Neuronal stem cell (in vitro differentiated cells): ENCODE measurements at places on chromosomes 2 and 18.

DNA sequence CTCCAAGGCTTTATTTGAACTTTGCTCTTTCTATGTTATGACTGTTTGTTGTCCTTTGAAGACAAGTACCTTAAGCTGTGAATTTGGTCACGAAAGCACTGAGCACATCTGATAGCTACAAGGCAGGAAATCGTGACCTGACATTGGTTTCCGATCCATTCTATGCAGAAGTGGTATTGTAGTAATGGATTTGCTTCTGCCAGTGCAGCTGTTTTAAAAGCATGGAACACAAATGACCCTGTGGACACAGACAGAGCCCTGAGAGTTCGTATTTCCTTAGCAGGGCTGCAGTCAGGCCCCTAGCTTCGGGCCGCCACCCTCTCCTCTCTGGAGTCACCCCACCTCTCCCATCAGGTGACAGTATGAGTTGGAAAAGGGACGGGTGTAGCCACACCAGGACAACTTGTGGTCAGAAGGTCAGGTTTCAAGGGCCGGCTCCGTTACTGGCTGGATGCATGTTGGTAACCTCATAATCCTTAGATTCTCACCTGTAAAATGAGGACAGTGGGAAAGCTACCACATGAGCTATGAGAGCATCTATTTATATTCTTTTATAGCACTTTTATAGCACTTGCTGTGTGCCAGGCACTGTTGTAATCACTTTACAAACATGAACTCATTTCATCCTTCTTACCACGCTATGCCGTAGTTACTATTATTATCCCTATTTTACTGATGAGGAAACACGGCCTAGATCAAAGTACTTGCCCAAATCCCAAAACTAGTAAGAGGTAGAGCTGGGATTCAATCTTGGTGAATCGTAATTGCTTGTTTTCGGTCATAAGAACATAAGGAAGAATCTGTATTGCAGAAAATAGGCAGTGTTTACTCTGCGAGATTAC lies 70.2 kb downstream of the SPATS2L start:
- no peak for DNase-seq

DNA sequence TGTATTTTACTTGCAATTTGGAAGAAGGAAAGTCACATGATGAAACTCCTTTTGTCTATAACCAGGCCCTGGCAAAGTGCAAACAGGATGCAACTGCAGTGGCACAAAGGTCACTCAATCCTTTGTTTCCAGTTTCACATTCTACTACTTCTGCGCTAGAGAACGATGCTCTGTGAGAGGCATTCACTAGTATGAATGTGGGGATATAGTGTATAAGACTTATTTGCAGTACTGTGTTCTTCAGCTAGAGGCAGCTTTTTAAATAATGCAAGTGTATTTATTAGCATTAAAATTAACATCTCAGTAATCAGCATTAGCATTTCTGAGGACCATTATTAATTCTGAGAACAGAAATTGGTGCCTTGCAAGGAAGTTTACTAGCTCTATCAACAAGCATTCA lies 68.9 kb downstream of the PRPF40A start:
- DNase-seq, result no peak

DNA sequence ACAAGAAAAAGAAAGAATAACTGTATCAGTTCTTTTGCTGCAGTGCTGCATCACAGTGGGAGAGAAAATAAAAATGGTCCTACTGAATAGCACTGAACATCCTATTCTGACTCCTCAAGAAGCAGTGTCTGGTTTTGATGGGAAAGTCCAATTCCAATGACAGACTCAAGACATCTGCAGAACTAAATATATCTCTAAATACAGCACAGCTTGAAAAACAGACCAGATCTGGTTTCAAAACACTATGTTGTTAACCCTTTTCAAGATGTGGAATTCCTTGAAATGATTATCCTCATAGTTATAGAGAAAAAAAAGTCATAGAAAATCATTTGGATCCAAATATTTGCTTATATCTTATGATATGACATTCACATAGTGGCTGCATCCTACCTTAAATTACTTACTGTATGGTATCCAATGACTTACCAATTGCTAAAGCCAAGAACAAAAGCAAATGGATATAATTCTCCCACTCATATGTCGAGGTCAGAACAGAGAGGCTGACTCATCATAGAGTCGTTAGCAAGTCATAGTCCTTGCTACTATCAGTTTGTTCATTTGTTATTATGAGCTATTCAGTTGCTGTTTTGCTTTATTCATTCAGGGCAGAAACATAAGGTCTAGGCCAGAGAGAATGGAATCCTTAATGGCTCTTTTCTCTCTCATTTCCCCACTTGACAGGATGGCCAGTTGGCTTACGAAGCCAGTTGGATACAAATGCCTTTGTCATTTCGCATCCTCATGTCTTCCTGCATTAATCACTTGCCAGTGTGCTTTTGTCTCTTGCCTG lies 62.5 kb upstream of the ACVR2A start:
- DNase-seq, result no peak

GRCh38 chr2:60679036-60679780 lies 76.9 kb upstream of the PAPOLG start:
- DNase-seq, result no peak

- no peak for DNase-seq
These were observed 76.1 kb downstream of the MBP start for GRCh38 chr18:77056344-77057005.

- DNase-seq, result no peak
These were observed 5.4 kb upstream of the MRPS9 start for GRCh38 chr2:105032476-105032875.

GRCh38 chr2:67108231-67108630 lies 288.9 kb upstream of the ETAA1 start:
- no peak for DNase-seq

DNA sequence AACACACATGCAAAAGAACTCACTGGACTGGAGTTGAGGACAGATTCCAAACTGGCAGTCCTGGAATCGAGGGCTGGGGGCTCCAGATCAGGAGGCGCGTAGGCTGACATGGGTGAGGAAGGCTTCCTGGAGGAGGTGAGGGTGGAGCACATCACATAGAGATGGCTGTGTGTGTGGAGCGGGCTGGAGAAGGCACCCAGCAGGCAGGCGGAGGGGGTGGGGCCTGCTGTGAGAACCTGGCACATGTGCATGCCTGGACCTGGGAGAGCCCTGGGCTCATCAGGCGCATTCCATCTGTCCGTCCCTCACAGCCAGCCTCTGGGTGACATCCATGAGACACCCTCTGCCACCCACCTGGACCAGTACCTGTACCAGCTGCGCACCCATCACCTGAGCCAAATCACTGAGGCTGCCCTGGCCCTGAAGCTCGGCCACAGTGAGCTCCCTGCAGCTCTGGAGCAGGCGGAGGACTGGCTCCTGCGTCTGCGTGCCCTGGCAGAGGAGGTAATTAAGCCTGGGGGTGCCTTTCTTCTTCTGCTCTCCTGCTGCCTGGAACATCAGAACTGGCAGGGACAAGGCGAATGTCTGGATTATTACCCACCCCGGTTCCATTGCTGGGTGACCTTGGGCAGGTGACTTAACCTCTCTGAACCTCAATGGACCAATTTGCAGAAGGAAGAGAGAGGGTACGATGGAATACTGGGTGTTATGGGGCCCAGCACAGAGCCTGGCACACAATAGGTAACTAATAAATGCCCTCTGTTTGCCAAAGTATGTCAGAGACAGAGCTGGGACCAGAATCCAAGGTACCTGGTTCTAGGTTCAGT lies 108.3 kb downstream of the DYSF start:
- DNase-seq, result no peak

DNA sequence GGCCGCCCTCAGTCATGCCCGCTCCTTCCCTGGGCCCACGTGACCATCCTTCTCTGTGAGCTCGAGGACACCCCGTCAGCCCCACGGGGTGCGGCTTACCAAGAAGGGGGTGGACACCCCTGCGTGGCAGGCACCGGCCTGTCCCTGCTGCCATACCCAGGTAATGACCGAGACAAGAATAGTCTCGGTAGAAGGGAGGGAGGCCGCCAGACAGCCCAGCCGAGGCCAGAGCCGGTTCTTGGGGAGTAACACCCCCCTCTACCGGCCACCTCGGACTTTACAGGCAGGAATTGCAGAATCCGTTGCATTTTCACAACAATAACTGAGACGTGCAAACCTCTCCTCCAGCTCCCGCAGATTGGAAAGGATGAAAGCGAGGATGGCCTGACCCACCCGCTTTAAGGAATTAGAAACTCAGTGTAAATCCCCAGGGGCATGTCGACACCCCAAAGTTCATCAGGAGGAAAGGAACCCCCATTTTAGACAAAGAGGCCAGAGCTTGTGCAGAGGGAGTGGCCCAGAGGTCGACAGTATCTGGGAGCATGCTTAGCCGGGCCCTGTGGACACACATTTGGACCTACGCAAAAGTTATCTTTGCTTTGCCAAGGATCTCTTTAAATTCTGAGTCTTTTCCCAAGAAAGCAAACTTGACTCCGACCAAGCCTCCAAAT lies 60.1 kb upstream of the GLI2 start:
- DNase-seq, result no peak

- DNase-seq, result no peak
These were observed 165.5 kb downstream of the GLI2 start for GRCh38 chr2:120901201-120901600.

DNA sequence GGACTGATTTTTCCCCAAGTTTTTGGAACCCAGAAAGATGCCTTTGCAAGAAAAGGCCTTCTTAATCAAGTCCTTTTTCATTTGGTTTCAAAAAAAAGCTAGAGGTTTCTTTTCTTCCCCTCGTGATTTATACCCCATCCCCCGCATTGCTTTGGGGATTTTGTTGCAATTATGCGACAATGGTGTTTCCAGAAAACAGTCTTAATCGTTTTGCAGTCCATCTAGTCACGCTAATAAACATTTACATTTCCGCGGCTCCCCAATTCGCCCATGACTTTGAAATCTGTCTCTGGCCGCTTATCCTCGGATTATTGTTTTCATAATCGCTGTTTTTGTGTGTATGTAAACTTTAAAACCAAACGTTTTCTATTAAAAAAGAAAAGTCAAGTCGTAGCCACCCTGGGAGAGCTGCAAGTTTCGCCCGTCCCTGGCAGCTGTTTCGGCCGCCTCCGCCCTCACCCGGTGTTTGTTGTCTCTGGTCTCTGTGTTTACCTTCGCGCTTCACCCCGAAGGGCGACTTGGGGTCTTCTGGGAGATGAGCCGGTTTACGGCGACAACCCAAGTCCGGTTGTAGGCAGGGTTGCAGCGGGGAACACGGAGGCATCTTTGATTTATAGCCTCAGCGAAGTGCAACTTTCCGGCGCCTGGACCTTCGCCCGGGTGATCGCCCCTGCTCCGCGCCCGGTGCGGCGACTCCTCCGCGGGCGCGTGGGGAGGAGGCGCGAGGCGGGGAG lies 667 bp downstream of the SP9 start:
- DNase-seq, result peak; percentile 31

DNA sequence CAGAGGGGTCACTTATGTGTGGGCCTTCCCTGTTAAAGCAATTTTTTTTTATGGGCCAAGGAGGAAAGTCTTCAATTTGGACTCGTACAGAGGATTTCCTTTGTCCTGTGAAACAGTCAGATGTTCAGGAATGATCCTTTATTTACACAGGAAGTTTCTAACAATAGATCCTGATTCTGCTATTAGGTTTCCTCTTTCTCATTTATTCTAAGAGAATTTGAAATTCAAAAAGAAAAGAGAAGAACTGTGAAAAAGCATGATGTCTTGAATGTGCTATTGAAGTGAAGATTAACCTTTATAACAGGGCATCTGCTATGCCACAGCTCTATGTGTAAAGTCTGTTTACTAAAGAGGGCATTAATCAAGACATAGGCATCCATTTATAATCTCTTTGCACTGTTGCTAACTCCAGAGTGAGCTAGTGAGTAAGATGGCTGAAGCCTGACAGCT lies 105.3 kb upstream of the FAM98A start:
- no peak for DNase-seq

DNA sequence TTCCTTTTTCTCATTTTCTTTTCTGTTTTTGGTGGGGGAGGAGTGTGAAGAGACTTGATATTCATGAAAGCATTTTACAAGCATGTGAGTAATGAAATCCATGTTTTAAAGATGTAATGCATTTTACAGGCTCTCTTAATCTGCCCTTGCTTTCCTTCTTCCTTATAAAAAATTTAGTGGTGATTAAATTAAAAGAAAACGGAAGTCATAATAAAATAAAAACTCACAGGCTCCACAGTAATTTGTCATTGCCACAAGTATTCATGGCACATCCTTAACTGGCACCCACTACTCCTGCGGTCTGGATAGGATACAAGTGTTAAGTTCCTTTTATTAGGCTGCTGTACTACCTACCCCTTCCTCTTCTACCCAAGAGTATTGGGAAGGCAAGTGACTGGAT lies 241.2 kb downstream of the SLC4A3 start:
- no peak for DNase-seq

DNA sequence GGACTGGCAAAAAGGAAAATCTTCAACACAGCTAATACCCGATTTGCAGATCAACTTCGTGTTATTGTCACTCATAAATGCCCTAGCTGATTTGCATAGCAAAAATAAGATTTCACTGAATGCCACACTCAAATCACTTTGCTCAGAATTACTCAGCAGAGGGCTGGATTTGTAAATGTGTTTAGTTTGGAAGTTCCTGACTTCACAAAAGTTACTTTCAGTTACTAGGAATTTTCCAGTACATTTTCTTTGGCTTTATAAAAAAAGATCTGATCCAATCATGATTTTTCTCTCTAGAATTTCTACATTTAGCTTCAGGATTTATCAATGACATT lies 433.3 kb upstream of the ID2 start:
- DNase-seq, result no peak
